Fibroblast of the aortic adventitia (primary cell): ENCODE measurements at places on chromosomes 4 and X.

DNA sequence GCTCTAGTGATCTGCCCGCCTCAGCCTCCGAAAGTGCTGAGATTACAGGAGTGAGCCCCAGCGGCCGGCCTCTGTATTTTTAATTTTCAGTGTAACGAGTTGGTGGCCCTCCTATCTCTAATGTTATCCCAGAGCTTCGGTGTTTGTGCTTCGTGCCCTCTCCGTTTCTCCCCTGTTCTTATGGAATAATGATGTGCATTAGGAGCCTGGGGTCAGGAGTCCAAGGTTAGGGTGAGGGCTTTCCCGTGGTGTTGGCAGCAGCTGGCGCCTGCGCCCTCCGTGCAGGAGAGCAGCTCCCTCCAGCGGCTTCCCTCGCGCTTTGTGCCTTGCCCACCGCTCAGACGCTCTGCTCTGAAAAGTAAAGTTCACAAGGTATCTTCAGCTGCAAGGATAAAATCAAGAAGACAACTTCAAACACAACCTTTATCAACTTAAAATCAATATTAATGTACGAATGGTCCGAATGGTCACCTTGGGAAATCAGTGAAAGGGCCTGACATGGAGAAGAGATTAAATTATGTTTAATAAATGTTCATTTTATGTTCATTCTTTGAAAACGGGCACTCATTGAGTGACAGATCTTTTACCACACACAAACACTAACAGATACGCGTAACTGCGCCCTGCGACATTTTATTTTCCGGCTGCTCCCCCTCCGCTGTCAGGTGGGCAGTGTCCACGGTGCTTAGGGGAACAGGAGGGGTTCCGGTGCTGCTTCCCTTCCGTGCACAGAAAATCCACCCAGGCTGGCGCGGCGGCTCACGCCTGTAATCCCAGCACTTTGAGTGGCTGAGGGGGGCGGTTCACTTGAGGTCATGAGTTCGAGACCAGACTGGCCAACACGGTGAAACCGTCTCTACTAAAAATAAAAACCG lies 62.4 kb downstream of the TRAPPC11 start:
- peak; percentile 51 for DNase-seq

DNA sequence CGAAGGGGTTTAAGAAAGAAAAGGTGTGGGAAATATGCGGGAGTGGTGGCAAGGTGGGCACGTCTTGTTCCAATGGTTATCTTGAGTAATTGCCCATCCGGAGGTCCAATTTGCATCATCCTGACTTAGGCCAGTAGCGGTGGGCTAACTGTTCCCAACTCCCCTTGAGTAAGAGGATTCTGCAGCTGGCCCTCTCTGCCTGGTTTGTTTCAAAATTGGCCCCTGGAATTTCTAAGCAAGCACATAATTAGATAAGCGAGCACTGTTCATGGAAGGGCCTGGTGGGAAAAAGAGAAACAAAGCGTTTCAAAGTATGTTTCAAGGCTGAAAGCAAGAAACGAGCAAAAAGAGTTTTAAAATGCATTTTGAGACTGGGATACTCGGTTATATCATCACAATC lies 198.2 kb downstream of the CEP135 start:
- DNase-seq, result no peak

- no peak for DNase-seq
Observed at GRCh38 chr4:80489798-80490197, 154.3 kb downstream of the CFAP299 start.

DNA sequence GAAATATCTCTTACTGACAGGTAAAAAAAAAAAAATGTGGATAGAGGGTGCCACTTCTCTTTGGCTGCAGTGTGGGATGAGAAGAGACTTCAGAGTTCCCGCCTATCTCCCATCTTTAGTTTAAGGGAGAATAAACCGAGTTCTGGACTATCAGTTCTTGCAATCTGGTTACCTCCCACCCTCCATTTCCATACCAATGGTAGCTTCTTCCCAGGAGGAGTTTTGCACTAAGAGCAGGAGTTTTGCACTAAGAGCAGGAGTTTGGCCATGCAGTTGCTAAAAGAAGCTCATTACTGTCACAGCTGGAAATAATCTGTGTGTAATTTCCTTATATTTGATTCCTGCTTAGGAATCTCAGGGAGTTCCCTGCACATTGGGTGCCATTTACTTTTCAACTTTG lies 10.8 kb upstream of the GUCY1B1 start:
- no peak for DNase-seq

- no peak for DNase-seq
Observed at GRCh38 chr4:150381609-150382008, 200.3 kb upstream of the MAB21L2 start.

GRCh38 chr4:53174823-53175222 lies 191.0 kb downstream of the SCFD2 start:
- no peak for DNase-seq

GRCh38 chrX:120022763-120023162 lies 54.7 kb downstream of the RHOXF2B start:
- no peak for DNase-seq

GRCh38 chr4:101114936-101115372 lies 232.4 kb downstream of the PPP3CA start:
- peak; percentile 65 for DNase-seq

DNA sequence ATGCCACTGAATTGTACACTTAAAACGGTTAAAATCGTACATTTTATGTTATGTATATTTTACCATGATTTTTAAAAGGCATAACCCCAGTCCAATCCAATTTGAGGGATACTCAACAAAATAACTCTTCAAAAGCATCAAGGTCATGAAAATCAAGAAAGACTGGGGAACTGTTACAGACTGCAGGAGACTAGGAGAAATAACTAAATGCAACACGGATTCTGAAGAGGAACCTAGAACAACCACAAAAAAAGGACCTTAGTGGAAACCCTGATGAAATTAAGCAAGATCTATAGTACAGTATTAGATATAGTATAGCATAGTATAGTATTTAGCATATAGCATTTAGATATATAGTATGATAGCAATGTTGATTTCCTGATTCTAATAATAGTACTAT lies 26.8 kb downstream of the SH3KBP1 start:
- DNase-seq, result no peak

GRCh38 chr4:148048598-148048997 lies 316.7 kb downstream of the ARHGAP10 start:
- no peak for DNase-seq

DNA sequence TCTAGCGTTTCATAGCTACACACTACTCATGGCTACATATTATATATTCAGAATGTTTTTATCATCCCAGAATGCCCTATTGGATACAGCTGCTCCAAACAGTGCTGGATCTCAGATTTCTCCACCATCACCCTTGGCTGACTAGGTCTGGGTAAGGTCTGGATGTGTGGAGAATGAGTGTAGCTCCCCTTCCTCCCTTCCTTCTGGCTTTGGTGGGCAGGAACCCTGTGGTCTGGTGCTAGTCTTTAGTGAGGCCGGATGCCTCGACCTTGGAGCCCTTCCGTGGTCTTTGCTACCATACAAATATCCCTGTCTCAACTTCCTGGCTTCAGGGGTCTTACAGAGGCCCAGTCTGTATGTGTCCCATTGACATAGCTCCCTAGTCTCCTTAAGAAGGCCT lies 52.1 kb upstream of the KDR start:
- DNase-seq, result no peak

- peak; percentile 80 for DNase-seq
Observed at GRCh38 chr4:13642170-13642950, 14.8 kb upstream of the BOD1L1 start.

GRCh38 chr4:145498430-145498829 lies 16.8 kb downstream of the SMAD1 start:
- DNase-seq, result no peak

- DNase-seq, result no peak
Observed at GRCh38 chr4:30538794-30539193, 181.4 kb upstream of the PCDH7 start.

DNA sequence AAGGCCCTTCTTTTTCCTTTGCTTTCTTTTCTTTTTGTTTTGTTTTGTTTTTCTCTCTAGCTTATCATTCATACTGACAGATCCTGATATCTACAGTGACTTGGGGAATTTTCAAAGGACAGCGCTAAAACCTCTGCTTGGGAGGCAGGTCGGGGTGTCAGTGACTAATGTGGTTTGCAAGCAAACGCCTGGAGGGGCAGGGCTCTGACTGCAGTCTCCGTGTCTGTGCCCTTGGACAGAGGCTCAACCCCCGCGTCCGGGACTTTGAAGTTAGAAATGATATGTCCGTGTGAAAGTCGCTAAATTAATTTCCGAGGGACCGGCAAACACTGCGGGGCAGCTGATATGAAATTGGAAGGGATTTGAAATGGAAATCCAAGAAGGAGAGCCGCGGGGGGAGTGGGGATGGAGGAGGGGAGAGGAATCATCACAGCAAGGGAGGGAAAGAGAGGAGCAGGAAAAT lies 312.4 kb downstream of the DHRSX start:
- DNase-seq, result no peak

- DNase-seq, result peak; percentile 52
Observed at GRCh38 chr4:1547856-1548826, 136.0 kb downstream of the FAM53A start.

DNA sequence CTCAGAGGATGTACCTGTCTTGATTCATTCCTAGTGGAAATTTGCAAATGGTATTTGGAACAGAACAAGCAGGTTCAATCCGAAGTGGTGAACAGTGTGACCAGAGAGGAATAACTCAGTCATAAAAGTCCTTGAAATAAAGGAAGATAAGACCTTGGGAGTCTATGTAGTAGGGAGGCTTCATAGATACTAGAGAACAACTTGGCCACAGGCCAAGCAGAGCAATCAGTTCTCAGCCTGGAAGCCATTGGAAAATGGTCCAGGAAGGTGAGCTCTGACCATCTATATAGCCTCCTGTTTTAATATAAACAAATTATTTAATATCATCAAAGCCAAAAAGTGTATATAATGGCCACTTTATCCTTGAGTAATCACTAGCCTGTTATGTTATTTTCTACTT lies 11.3 kb downstream of the TXK start:
- no peak for DNase-seq

GRCh38 chrX:119093991-119094735 lies 21.4 kb downstream of the CT47C1 start:
- DNase-seq, result no peak

DNA sequence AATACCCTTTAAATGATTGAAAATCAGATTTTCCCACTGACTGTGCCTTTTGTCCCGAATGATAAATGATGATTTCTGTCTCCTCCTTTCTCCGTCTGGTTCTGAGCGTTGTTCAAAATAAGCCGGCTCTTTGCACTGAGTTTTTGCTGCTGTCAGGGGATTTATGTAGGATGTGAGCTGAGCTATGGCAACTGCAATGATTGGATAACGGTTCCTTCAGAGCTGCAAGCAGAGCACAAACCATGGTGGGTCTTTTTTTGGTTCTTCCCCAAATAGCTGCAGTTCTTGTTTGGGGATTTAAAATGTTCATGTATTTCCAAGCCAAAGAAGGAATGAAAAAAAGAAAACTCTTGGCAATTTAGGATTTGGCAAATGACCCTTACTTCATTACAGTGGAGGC lies 124.5 kb upstream of the CASK start:
- no peak for DNase-seq

GRCh38 chrX:58025979-58026378 lies 115.7 kb upstream of the ZXDA start:
- peak; percentile 27 for DNase-seq

- no peak for DNase-seq
Observed at GRCh38 chr4:115259642-115260041, 146.2 kb upstream of the NDST4 start.

GRCh38 chr4:112514647-112515197 lies 1.3 kb downstream of the NEUROG2 start:
- DNase-seq, result no peak

DNA sequence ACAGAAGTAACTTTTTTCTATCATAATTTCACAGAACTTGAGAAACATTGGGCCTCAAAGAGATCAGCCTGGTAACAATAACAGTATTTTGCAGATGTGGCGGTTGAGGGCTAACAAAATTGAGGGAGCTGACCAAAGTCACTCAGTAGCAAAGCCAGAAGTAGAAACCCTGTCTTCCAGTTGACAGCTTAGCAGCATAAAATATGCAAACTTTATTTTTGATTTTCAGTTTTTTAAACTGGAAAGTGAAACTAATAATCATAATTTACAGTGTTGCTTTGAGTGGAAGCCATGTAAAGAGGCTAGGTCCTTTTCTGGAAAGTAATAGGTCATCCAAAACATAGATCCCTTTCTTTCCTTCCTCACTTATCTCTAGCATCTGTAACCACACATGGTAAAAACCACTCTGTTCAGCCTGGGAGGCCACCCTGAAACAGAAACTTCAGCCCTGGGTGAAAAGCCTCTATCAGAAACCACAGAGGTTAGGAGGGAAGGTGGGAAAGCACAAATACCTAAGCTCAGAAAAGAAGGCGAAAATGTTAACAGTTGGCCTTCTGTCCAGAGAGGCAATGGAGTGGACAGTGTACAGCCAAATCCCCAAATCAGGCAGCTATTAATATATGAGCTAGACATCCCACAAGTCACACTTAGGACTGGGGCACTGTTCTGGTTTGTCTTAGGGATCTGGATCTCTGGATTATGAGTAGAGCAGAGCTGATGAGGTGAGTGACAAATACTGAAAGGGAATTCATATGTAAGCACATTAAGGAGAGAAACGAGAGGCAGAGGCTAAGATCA lies 61.1 kb upstream of the ARSJ start:
- DNase-seq, result no peak

DNA sequence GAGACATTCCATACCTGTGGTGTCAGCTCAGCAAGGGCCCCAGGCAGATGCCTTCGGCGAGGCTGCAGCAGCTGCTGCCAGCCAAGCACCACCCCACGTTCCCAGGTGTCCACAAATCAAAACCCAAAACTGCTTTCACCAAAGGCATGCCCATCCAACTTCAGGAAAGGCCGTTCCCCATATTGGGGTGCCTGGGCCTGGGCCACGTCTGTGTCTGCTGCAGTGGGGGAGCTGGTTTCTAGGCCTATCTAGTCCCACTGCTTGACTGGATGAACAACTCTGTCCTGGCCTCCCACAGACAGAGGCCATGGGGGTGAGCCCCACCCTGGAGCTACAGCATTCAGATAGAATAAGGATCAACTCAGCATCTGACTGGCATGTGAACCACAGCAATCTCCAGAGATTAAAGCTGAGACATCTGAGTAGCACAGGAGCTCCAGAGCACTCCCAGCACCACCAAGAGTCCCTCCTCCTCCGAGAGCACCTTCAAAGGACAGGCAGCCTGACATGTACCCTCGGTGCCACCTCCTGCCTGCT lies 37.0 kb downstream of the NAT8L start:
- DNase-seq, result no peak

GRCh38 chr4:150207871-150208270 lies 129.6 kb downstream of the DCLK2 start:
- no peak for DNase-seq

- DNase-seq, result no peak
Observed at GRCh38 chr4:74004668-74005067, 6.2 kb upstream of the CXCL5 start.
